Occipital lobe (tissue), 3 donors: ENCODE measurements at places on chromosomes 1 and 21.

DNA sequence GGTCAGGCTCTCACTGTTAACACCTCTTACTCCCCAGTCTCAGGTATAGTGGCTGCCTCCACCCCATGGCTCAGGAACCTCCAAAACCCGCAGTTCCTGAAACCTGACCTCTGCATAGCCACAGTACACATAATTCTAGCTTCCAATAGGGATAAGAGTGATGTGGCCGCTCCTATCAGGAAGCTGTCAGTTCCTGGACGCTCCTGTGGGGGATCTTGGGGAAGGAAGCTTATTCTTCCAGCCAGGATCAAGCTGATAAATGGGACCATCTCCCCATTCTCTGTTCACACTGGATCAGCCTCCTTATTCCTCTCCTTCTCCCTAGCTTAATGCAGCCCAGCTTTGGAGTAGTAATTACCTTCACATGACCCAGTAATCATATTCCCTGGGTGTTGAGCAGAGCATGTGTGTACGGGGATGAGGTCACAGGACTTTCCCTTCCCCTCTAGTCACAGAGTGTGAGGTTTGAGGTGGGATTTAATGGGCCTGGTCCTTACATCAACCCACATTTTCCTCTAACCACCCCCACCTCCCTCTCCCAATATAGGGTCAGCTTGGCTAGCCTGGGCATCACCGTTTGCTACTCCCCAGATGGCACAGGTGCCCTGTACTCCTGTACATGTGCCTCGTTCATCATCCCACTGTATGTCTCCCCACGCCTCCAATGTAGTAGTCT is 7.0 kb upstream of the POU3F1 start:
- no peak for DNase-seq

DNA sequence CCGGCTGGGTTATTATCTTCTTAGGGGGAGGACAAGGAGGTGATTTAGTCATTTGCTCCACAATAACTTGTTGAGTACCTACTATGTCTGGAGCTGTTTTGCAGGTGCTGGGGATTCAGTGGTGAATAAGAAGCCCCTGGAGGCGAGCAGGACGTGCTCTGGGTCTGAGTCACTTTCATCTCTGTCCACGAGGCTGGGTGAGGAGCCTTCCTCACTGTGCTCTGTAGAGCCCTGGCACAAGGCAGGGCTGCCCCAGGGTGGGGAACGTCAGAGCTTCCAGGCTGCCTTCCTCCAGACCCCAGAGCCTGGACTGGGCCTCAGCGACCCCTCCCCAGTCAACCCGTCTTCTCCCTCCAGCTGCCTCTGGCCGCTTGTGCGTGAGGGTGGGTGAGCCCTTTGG is 2.5 kb upstream of the PADI6 start:
- no peak for DNase-seq

DNA sequence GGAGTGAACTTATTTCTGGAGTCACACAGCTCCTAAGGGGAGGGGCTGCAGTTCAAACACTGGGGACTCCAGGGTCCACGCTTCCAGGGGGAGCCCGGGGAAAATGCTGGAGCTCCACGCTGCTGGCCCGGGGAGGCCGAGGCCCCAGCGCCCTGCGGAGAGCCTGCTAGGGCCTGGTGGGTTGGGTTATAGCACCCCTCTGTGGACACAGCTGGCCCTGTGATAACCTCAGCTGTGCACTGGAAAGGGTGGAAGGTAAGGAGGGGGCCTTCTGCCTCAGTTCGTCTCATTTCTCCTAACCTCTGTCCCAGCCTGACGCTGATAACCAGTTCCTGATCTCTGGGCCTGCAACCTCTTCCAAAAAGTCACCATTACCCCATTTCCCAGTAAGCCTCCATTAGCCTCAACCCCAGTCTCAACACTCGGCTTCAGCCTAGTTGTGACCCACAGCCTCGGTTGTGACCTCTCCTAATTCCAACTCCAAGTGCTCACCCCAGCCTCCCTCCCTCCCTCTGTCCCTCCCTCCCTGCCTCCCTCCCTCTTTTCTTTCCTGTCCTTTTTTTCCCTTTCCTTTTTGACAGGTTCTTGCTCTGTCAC is 7.1 kb downstream of the NBL1 start:
- no peak for DNase-seq

- no peak for DNase-seq
These were observed 2.8 kb downstream of the AIRE start for GRCh38 chr21:44288251-44289110.

GRCh38 chr1:161989786-161990185 is 33.9 kb downstream of the OLFML2B start:
- DNase-seq, result no peak

DNA sequence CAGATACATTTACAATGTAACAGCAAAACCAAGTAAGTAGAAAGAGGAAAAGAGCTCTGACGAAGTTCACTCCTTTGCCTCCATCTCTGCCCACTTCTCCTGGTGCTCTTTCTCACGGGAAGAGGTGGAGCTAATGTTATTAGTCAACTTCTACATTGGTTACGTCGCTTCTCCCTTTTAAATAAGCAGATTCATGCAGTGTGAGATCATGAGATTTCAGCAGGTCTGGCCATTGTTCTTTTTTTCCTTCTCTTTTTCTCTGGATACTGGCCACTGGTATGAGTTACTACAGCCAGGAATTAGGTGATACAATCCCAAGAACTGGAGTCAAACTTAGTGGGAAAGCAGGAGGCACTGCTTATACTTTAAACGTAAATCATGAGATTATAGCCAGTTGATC is 207.1 kb downstream of the AKT3 start:
- no peak for DNase-seq

DNA sequence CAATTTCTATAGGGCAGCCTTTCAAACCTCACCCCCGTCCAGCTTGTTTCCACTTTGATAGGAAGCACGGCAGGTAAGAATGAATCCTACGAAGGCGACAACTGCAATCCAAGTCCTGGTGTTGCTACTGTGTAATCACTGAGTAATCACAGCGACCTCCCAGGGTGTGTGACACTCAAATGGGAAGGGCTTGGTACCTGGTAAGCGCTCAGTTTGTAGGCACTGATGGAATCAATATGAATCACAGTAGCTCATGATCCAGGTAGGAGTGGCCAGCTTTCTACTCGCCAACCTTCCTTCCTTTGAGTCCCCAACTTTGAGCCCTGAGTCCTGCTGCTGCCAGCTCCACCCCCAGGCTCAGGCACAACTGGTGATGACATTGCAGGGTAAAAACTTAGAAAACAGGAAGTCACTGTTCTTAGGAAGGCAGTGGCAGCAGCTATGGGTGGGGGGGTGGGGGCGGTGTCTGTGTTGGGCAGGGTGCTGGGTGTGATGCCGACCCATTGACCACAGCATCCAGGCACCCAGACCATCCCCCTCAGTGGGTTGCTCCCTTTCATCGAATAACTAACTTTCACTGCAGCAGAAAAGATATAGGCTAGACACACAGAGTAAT is 70.7 kb downstream of the CD247 start:
- DNase-seq, result no peak

DNA sequence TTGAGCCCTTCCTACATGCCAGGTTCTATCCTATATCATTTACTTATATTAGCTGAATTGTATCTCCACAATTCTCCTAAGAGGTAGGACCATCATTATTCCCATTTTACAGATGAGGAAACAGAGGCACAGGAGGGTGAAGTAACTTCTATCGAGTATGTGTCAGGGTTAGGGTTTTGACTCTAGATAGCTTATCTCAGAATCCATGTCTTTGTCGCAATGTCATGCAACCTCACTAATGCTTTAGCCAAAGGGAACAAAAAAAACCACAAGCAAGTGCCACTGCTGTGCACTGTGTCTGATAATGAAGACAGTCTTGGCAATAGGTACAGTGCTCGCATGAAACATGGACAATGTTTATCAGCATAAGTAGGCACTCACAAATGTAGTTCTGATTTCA is 95.4 kb upstream of the CLDN14 start:
- no peak for DNase-seq

- DNase-seq, result no peak
These were observed 1.0 kb downstream of the CDKN2C start for GRCh38 chr1:50970931-50971582.

DNA sequence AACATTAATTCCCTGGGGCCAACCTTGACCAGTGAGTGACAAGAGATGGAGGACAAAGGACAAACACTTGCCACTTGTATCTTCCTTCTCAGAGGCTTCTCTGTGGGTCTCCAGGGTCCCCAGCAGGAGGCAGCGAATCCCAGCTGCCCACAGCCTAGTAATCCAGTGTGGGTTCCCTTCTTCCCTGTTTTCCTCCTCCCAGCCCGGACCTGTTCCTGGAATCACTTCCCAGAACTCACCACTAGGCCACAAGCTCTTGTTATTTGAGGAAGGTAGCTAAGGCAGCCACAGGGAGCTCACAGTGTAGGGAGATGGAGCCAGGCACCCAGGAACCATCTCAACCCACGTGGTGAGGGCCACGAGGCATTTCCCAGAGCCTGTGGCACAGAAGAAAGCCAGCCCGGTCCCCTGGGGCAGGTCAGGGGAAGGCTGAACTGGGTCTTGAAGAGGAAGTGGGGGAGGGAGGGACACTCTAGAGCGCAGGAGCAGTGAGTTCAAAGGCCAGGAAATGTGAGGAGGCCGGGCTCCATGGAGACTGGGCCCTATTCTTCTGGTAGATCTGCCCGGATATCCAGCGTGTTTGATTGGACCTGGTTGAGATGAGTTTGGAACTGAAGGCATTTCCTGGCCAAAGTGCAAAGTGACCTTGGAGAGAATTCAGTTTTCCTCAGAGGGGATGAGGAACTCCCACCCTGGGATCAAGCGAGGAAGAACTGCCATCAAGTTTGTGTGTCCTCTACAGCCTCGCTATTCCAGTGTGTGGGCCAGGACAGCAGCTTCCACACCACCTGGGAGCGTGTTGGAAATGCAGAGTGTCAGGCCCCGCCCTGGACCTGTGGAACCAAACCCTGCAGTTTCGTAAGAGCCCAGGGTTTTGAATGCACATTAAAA is 20.3 kb upstream of the C2CD2 start:
- no peak for DNase-seq
